ENCODE measurements at places on chromosomes 6 and 20. TPM values are rescaled to one million over a fixed set of nuclear protein-coding genes. Genes with fewer than 3 reads are reported as not detected.

DNA sequence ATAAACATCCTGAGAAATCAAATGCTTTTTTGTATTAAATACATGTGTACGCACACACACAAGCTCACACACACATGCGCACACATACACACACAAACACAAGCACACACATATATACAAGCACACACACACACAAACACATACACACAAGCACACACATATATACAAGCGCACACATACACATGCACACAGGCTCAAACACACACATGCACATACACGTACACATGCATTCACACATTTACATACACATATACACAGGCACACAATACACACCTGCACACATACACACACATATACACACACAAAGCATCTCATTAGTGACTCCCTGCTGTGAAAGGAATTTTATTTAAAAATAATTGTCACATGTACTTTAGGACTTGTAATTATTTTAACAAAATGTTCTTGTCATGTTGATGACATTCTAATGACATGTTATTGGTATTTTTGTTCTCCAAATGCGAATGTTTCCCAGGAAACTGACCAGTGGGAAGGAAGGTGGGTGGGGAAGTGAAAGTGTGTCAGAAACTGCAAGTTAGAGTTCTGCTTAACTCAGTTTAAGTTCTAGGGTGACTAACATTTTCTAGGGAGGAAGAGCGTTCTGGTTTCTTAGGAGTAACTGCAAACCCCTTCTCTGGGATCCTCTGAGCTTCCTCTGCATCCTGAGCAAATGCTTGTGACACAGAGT, 113.9 kb upstream of the ZNF217 start:
- peak; percentile 60 for DNase-seq

DNA sequence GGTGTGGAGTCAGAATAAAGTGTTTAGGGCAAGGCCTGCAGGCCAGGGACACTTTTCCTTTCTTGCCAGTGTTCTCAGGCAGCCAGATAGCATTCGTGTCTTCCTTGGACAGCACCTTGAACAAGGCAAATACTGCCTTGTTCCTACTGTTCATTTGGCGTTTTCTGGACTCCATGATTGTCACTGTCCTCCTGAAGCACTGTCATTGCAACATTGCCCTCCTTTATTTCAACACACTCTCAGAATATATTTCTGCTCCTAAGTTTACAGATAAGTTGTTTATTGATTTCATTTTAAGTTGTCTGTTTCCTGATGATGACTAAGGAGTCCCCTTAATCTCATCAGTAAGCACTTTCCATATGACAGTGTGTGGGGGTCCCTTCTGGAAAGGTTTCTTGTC, 15.1 kb upstream of the DEF6 start:
- DNase-seq = no peak

DNA sequence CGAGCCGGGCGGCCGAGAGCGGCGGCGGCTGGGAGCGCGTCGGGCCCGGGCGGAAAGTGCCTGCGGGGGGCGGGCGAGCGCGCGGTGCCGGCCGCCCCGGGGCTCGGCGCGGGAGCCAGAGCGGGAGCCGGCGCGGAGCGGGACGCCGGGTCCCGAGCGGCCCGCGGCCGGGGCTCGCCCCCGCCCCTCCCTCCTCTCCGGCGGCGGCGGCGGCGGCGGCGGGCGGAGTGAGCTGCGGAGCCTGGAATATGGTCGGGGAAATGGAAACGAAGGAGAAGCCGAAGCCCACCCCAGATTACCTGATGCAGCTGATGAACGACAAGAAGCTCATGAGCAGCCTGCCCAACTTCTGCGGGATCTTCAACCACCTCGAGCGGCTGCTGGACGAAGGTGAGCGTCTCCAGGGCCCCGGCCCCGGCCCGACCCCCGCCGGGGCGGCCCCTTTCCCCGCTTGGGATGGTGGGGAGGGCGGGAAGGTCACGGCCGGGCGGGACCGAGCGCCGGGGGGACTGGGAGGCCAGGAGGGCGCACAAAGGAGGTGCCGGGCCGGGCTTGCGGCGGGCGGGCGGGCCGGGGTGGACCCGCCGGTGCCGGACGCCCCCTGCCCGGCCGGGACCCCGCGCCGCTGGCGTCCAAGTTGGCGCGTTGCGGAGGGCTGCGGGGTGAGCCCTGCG, 565 bp downstream of the QKI start:
- DNase-seq = no peak

DNA sequence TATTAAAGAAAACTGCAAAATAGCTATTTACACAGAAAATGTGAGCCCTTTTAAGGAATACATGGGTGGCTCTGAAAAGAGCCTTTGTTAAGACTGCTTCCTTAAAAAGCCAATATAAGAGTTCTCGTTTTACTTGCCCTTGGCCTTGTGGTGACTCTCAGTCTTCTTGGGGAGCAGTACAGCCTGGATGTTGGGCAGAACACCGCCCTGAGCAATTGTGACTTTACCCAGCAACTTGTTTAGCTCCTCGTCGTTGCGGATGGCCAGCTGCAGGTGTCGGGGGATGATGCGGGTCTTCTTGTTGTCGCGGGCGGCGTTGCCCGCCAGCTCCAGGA, 111.5 kb downstream of the HFE start:
- DNase-seq = no peak

DNA sequence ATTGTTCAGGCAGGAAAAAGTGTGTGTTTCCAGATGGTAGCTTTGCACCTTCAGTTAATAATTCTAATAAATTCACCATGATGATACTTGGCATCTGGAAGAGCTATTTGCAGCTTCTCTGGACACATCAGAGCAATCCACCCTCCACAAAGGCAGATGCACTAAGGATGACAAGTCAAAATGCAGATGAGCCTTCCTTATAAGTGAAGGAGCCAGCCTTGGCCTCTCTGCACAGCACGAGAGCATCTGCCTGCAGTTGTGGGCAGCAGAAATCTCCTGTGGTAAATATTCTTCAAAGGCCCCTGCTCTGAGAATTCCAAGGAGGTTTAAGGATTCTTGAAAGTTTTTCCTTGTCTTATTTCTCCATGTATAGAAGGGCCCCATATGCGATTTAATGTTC, 6.9 kb upstream of the POM121L2 start:
- no peak for DNase-seq

DNA sequence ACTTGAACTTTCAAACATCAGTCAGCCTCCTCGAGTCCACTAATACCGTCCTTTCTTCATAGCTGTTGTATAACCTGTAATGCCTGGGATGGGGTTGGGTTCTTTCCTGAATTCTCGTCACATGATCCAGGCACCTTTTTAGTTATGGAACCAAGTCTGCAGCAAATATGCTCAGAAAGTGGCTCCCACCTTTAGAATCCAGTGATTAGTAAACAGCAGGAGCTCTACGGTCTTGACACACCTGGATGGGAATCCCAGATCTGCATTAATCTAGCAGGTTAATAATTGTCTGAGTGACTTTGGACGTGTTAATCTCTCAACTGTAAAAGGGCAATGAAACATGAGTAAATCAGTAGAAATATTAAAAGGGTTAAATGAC, 729 bp upstream of the ZHX3 start:
- DNase-seq = no peak

- no peak for DNase-seq
These were observed 52.4 kb downstream of the QKI start for GRCh38 chr6:163466839-163467390.

DNA sequence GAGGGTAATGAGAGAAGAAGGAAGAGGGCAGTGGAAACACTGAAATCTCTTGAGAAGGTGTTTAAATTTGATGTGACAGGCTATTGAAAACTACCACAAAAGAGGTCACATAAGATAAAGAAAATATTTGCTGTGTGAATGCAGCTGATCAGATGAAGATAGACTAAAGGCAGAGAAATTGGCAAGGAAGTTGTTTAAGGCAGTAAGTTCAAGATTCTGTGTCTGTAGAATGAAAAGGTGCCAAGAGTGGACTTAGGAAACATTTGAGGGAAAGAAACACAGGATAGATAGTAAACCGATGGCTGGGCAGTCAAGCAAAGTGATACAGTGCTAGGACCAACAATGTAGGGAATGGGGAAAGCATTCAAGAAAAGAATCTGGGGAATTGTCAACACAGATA, 332.3 kb upstream of the MARCKS start:
- DNase-seq = no peak

GRCh38 chr6:132734694-132735236, 20.9 kb upstream of the VNN1 start:
- peak; percentile 24 for DNase-seq

DNA sequence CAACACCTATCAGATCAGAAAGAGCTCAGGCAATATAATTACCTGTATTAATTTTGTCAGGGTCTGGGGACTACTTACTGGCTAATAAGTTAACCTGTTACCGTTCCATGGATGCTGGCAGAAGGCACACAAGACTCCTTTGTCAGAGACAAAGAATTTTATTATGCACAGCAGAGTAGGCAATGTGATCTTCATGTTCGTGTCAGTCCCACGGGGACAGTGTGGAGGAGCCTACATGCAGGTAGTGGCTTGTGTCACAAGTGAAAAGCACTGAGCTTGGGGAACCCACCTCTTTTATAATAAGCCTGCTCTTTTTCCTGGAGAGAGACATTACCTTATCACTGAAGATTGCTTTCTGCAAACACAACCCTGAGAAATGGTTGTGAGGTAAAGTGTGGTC, 96.9 kb downstream of the CD164 start:
- DNase-seq = no peak

GRCh38 chr6:23097566-23097965, 528.2 kb downstream of the HDGFL1 start:
- DNase-seq = no peak

DNA sequence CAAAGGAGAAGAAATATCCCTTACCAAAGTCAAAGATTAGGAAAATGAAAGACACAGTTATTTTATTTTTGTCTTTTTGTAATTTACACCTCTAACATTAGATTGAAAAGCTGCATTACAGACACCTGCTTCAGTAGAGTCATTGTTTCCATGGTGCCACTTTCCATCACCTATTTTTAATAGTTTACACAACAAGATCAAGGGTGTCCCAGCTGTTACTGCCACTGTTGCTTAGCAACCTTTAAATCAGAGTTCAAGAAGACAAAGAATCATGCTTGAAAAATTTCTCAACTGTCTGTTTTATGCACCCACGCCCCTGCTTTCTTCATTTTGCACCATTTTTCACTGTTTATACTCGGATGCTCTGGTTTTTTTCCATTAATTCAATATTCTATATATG, 668.2 kb upstream of the GJE1 start:
- peak; percentile 56 for DNase-seq

- DNase-seq = no peak
These were observed 18.7 kb downstream of the MOCS3 start for GRCh38 chr20:50977066-50978021.

DNA sequence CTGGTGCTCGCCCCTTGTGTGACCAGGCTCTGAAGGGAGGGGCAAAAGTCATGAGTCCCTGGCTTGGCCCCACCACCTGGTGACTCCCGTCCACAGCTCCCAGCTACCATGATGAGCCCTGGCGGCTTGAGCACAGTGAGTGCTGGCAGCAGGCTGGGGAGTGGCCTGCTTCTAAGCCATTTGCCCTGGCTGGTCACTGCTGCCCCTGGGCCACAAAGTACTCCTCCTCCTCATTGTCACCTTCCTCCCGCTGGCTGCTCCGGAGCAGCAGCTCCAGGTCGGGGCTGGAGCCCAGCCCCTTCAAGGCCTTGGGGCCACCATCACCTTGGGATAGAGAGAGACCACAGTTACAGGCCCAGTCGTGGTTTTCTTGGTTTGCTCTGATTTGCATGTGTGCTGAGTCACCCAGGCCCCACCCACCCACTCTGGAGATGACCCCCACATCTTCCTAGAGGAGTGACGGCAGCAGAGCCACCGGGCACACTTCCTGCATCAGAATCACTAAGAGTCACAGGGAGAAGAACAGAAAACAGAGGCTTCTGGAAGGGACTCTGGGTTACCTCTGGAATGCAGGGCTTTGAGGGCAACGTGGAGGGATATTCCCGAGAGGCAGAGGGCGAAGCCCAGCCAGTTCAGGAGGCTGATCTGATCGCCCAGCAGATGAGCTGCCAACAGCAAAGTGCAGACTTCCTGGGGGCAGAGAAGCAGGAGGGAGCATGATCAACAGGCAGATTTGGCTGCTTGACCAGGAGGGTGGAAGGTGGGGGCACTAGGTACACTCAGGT, 42.1 kb upstream of the CDH22 start:
- DNase-seq = peak; percentile 95

DNA sequence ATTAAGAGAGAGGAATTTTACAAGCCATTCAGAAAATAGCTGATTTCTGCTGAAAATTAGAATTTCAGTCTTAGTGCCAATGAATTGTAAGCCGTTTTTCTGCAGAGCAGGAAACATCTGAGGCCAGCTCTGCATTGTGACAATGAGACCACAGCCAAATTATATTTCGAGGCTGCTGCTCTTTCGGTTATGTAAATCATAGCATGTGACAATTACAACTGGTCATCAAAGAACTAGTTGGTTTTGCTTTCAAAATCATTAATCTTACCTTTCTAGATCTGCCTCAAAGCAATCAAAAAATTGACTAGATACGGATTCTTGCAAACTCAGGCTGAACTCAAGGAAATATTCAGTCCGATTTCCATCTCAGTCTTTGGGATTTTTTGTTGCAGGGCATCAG, 33.4 kb upstream of the INSM1 start:
- DNase-seq = no peak

DNA sequence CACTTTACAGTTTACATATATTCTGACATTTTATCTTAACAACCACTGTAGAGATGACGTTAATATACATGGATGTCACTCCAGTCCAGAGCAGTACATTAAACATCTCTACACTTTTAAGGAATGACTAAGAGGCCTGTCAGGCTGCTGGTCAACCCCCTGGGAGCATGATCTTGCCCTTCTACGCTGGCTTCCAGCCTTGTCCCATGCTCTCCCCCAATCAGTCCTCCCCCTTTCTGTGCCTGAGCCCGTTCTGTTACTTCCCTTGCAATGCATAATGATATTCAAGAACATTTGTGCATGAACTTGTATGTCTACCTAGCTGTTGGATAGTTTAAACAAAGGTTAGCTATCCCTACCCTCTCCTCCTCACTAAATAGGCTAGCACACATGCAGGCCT, 40.5 kb upstream of the PLCB4 start:
- peak; percentile 61 for DNase-seq

HLA-DRB5 gene
- total RNA-seq = not detected

TFAP2D gene
- not detected for total RNA-seq

AGER gene
- total RNA-seq = 0.98 TPM

VWA7 gene
- total RNA-seq = 0.36 TPM

ACAT2 gene
- 58.4 TPM for total RNA-seq

SPTLC3 gene
- total RNA-seq = 11.4 TPM

TIAM2 gene
- total RNA-seq = 10.7 TPM

SEMG1 gene
- total RNA-seq = not detected

EFCAB8 gene
- 0.10 TPM for total RNA-seq

ARMH2 gene
- total RNA-seq = not detected

FBXO9 gene
- total RNA-seq = 28.7 TPM

HCK gene
- not detected for total RNA-seq
